ENCODE measurements at places on chromosomes 2 and 18. TPM values are rescaled to one million over a fixed set of nuclear protein-coding genes. Genes with fewer than 3 reads are reported as not detected.

- DNase-seq, result peak; percentile 81
Observed at GRCh38 chr2:239200646-239201530, 199.9 kb downstream of the HDAC4 start.

- DNase-seq, result peak; percentile 74
Observed at GRCh38 chr2:131029812-131030211, 63.4 kb downstream of the FAM168B start.

DNA sequence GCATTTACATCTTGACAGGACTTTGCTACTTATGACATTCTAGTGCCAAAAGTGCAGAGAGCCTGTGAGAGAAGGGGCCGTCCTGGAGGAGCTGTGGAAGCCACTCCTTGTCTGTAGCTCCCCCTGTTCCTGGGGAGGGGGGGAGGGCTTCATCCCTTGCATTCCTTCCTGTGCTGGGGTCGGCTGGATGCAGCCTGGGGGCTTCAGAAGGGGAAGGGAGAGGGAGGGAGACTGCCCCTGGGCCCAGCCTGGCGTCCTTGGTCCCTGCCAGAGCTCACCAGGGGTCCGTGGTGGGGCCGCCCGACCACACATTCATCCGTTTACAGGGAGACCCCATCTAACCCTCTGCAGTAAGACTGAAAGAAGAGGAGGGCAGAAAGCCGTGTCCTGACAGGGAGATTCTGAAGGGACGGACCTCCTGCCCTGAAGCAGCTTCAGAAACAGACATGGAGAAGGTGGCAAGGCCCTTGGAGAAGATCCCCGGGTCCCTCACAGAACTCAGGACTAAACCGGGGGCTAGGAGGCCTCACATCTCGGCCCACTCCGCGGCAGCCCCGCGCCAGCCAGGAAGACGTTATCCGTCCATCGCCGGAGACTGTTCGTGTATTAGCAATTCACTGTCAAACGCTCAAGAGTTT, 258.3 kb upstream of the SALL3 start:
- DNase-seq, result peak; percentile 69

DNA sequence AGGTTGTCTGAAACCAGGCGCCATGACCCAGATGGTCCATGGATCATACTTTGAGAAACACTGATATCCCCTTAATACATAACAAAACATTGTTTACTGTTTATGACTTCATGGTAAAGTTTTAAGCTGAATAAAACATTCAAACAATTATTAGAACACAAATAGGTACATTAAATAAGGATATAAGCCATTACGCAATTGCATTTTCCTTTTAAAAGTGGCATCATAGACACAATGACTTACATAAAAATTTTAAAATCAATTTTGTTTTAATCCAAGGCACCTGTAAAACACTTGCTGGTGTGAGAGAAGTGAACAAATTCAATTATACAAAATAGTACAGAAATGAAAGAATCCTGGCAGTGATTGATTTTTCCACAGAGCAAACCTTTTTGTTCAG, 10.2 kb upstream of the CPLX4 start:
- DNase-seq, result no peak

Gene TMEM200C
- total RNA-seq, result 0.32 TPM

Gene AGXT
- total RNA-seq, result 0.32 TPM

Measured in mesenteric fat pad (tissue), 1 donor.